Left renal cortex interstitium (tissue), 4 donors: ENCODE measurements at places on chromosomes 16 and 17.

DNA sequence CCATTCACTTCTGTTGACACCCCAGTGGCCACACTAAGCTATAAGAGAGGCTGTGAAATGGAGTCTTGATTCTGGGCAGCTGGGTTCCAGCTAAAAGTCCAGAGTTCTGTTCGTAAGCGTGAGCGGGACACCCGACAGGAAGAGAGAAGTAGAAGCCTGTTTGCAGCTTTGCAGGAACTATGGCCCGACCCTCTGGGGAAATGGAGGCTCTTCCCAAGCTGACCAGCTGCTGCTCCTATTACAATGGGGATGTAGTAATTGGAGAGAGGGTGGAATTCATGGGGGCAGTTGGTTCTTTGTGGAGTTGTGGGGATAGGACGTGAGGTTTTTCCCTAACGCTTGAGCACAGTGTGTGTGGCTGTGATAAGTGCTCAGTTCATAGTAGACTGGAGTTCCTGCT, 28.4 kb downstream of the UBALD1 start:
- no peak for DNase-seq

- DNase-seq, result no peak
Observed at GRCh38 chr16:15644267-15644961, 1.5 kb upstream of the MARF1 start.

DNA sequence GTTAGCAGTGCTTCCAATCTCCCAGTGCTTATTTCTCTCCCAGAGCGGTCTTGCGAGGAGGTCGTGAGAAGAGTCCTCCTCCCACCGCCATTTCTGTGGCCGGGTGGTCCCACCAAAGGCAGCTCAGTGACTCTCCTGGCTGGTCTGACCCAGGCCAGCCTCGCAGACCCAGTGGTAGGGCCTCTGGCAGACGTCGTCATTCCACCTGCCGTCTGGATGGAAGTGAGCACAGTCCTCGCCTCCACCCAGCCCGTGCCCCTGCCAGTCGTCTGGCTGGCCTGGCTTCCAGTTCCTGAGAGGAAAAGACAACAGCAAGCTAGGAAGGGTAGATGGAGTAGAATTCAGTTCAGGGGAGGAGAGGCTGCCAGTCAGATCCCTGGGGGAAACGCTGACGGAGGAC, 5.1 kb downstream of the CLEC10A start:
- DNase-seq, result no peak

DNA sequence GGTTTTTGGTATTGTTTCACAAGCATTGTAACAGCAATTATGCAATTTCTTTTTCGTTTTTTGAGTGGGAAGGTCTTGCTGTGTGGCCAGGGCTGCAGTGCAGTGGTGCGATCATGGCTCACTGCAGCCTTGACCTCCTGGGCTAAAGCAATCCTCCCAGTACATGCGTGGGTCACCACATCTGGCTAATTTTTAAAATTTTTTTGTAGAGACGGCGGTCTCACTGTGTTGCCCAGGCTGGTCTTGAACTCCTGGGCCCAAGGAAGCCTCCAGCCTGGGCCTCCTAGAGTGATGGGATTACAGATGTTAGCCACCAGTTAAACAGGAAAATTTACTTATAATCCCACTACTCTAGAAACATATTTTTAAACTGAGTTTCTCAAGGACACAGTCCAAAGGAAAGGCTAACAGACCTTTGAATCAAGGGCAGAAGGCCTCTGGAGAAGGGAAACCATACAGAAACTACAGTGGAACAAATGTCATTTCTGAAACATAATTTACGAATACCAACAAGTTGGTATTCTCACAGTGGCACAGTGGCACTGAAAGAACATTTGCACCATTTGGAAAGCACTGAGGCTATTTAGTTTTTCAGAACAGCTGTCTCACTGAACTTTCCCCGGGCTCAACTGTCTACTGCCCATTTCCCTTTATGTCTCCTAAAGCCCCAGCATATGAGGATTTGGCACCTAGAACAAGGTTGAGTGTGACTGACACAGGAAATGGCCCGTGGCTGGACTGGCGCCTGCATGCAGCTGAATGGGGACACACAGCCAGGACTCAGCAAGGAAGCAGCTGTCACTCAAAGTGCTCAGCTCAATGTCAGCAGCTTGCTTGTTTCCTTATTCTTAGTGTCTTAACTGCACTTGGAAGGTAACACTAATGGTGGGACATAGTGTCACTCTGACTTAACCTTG, 2.8 kb upstream of the PRKAR1A start:
- DNase-seq, result peak; percentile 21

GRCh38 chr17:44608727-44609435, 47.4 kb upstream of the MEIOC start:
- no peak for DNase-seq

- DNase-seq, result no peak
Observed at GRCh38 chr16:84124257-84125073, 7.7 kb upstream of the MBTPS1 start.

DNA sequence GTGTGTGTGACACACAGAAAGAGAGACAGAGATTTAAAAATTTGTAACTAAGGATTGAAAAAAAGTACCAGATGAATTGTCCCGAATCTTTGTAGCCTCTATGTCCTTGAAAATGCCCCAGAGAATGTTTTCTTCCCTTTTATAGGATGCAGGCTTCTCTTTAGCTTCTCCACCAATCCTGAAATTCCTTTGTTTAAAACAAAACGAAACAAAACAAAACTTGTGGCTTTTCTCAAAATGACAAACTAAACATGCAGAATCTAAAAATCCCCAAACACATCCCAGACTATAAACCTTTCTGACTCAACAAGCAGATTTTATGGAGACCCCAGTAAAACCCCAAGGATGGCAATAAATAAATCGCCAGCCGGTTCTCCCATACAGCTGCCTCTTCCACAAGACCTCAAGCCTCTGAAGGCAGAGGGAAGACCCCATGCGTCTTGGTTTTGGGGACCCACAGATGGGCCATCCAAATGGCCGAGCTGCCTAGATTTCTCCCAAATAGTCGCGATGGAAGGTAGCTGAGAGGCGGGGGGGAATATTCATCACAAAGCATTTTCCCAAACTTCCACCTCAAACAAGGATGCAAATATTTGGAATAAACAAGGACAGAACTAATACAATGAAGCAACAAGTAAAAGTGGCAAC, 269.5 kb upstream of the FOXF1 start:
- DNase-seq, result no peak

GRCh38 chr17:45436625-45437464, 4.2 kb upstream of the ARHGAP27 start:
- DNase-seq, result no peak

DNA sequence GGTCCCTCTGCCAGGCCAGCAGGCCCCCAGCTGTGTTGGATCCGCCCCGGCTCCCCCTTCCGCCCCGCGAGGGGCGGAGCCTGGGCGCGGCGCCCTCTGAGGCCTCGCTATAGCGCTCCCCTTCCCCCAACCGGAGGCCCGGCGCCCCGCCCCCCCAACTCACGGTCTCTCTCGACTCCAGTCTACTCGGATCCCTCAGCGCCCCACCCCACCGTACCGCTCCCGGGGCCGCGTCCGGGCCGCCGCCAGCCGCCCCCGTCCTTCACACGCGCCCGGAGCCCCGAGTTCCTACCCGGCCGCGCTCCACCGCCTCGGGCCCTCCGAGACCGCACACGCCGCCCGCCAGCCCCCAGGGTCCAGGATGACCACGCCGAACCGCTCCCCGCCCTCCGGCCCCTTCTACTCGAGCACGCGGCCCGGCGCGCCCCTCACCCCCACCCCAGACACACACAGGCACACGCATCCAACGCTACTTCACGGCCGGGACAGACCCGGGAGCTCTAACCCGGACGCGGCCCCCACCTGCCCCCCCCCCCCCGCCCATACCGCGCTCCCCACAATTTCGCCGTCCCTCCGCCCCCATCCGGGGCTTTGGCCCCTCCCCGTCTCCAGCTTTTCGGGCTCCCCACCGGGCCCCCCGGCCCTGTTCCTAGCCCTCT, 1.4 kb downstream of the PHF23 start:
- DNase-seq, result no peak
